ENCODE measurements at places on chromosomes 6 and 20.

DNA sequence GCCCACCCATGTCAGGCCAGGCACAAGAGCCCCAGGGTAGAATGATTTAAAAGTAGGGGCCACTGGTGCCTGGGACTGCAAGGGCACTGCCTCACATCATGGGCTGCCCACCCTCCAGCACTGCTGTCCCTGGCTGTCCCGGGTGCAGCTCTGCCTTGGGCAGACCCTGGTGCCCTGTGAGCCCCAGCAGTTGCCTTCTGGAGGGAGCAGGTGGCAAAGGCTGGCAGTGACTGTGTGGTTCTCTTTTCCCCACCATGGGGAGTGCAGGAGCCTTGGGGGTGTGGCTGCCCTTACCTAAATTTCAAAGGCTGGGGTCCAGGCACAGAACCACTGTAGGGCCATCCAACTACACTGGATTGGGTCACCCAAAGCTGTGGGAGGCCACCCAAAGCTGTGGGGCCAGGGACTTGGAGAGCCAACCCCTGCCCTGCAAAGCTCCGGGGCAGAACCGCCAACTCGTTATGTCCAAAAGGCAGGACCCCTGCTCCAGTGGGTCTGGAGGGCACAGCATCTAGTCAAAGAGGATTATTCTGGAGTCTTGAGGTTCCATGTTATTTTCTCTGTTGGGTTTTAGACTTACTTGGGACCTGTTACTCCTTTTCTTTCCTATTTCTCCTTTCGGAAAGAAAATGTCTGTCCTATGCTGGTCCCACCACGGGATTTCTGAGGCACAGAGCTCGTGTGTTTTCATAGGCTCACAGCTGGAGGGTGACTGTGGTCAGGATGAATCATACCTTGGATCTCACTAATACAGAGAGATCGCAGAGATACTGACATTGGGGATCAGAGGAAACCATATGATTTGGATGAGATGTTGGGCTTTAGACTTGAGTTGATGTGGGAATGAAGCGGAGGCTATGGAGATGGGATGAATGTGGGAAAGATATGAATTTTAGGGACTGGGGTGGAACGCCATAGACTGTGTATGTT is 65.3 kb downstream of the RAMACL start:
- DNase-seq = peak; percentile 22

DNA sequence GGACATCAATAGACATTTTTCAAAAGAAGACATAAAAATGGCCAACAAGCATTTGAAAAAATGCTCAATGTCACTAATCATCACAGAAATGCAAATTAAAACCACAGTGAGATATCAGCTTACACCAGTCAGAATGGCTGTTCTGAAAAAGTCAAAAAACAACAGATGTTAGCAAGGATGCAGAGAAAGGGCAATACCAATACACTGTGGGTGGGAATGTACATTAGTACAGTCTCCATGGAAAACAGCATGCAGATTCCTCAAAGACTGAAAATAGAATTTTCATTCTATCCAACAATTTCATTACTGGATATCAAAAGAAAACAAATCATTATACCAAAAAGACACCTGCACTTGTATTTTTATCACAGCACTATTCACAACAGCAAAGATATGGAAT is 85.3 kb downstream of the DCDC2 start:
- DNase-seq = no peak

GRCh38 chr20:59606566-59606965 is 2.2 kb downstream of the PHACTR3 start:
- no peak for DNase-seq

GRCh38 chr6:3761989-3762270 is 10.4 kb upstream of the PXDC1 start:
- DNase-seq = no peak

GRCh38 chr6:156779206-156780094 is 2.3 kb downstream of the ARID1B start:
- DNase-seq = no peak

- peak; percentile 74 for DNase-seq
These were observed at the start of gene TAF11 for GRCh38 chr6:34887753-34888513. TAF11 (minus strand) TSS chr6:34888042; CDS start chr6:34887957, 85 bp downstream.

DNA sequence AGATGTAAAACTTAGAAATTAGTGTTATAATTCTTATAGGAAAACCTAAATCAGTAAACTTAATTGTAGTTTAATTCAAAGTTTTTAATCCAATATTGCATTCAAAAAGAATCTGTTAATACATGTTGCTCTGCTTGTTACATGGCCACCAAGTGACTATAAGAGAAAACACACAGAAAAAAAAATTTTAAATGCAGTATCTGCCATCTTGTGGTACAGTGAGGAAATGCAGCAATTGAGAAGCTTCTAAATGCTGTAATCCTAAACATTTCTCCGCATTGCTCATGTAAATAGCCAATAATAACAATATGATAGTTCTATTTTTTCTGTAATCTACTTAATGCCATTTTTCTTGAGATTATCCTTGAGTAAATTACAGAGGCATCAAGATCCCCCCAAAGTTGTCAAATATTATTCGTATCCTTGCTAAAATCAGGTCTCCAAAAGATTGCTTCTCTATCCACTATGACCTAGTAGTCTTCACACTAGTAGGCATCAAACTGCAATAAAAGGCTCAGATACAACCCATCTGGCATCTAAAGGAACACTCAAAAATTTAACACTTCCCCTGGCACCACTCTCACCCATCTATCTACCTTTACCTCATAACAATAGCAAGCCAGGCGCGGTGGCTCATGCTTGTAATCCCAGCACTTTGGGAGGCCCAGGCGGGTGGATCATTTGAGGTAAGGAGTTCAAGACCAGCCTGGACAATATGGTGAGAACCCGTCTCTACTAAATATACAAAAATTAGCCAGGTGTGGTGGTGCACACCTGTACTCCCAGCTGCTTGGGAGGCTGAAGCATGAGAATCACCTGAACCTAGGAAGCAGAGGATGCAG is 34.6 kb downstream of the HDAC2 start:
- peak; percentile 32 for DNase-seq

DNA sequence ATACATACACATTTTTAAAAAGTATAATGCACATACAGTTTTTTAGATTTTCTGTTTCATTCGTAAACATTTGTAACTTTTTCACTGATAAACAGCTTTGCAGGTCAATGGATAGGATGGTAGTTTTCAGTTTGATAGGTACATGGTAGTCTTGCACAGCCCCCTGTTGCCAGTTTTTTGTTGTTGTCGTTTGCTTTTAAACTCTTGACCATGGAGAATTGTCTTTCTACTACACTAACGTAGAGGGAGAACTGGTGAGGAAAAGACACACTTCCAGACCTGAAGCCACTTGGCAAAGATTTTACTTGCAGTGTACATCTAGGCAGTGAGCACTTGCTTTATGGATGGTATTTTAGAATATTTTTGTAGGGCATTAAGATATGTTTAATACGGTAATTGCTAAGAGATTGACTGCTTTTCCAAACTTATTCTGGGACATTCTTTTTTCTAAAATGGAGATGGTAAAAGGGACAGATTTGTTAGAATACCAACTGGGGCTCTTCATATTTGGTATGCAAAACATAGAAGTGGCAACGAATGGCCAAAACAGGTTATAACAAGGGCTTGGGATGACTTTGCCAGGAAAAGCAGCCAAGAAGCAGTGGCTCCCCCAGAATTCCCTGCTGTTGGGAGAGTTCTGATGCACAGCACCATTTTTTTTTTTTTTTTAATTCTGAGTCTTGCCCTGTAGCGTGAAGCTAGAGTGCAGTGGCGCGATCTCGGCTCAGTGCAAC is 1.5 kb downstream of the PYGB start:
- no peak for DNase-seq

- DNase-seq = no peak
These were observed 603.8 kb downstream of the FRK start for GRCh38 chr6:115456848-115457247.

- DNase-seq = no peak
These were observed 19.4 kb upstream of the REPS1 start for GRCh38 chr6:139007428-139007827.

DNA sequence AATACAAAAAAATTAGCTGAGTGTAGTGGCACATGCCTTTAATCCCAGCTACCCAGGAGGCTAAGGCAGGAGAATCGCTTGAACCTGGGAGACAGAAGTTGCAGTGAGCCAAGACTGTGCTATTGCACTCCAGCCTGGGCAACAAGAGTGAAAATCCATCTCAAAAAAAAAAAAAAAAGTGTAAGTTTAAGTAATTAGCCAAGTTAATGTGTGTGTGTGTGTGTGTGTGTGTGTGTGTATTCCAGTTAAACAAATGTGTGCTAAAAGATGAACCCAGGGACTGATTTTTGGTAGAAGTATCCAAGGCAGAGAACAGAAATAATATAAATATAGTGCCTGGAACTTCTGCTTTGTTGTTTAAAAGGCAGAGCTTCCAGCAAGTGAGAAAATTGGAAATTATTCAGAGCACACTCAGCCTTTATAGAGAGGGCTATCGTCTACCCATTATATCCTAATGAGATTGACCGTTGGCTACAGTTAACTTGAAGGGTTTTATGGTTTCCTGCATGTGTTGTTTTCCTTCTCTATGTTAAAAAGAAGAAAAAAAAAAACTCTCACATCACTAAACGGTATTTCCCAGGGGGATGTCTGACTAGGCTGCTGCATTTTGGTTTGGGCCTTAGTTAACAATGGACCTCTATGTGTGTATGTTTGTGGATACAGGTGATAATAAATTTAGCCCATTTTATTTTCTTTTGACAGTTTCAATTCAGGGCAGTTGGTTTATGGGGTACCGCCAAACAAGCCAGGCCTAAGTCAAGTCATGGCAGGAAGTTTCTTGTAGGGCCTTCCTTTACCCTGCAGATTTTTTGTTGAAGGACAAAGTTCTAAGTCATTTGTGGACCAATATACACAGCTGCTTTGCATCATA is 9.8 kb downstream of the SOX4 start:
- no peak for DNase-seq

DNA sequence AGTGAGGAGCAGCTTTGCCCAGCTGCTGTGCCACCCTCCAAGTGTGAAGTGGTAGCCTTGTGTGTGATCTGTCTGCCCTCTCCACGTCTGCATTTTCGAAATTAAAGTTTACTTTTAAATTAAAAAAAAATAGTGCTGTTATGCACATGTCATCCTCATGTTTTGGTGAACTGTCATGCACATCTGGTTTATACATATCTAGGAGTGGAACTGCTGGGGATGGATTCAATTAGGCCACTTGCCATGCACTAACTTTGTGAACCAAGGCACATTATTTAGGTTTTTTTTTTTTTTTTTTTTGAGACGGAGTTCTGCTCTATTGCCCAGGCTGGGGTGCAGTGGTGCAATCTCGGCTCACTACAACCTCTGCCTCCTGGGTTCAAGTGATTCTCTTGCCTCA is 3.6 kb downstream of the GTSF1L start:
- DNase-seq = no peak

DNA sequence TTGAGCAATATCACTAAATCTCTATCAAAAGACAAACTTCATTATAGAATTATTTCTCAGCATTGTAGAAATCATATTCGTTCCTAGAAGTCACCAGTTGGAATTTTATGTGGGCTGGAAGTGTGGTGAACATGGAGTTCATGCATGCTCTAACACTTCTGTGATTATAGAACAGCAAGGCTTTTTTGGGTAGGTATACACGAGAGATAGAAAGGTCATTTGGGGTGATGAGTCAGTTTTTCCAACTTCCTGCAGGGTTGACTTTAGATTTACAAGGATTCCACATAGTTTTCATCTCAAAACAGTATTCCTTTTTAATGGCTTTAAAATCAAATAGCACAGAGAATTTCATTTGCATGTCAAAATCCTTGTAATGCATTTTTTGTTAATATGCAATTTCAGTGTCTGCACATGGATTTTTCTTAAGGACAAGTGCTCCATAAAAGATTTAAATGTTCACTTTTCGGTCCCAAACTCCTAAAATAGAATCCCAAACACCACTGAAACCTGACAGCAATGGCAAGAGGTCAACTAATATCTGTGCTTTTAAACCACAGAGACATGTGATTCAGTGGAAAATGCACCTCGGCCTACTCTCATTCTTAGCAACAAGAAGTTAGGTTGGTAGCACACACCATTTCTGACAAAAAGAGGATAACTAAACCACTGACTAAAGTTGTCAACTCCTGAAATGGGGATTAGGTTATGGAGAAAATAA is 211.0 kb downstream of the MOXD1 start:
- no peak for DNase-seq

DNA sequence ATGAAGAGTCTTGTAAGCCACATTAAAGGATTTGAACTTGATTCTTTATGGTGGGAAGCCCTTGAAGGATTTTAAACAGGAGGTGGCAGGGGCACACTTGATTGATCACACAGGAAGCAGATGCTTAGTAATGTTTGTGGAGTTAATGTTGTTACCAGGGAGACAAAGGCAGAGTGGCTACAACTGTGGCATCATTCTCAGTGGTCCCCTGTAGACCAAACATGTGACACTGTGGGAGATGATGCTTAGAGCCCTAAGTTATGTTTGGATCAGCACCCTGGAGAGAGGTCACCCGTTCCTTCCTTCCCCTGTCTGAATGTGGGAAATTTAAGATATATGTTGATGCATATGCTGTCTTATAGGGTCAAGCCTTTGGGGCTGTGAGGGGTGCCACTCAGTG is 53.2 kb downstream of the EIF2S2 start:
- DNase-seq = no peak

- no peak for DNase-seq
These were observed 30.9 kb downstream of the BFSP1 start for GRCh38 chr20:17500271-17500670.

DNA sequence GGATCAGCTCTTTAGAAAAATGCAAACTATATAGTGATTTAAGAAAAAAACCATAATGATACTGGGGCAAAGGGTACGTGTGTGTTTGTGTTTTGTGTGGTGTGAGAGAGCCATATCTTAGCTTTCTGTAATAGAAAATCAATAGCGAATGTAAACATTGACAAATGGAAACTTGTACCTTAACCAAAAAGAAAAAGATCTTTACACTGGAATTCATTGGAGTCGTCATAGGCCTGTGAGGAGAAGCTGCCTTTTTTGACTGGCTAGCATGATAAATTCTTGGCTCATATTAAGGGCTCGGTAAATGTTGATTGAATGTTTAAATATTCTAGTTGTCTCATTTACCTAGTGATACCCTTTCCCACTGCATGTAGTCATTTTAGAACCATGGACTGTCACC is 161.8 kb upstream of the ASCC3 start:
- no peak for DNase-seq

GRCh38 chr6:20061952-20062351 is 150.3 kb downstream of the MBOAT1 start:
- no peak for DNase-seq

Data from non-pigmented ciliary epithelial cell (primary cell).